Fibroblast of lung (primary cell): ENCODE measurements at places on chromosomes 1 and 21. TPM values are rescaled to one million over a fixed set of nuclear protein-coding genes. Genes with fewer than 3 reads are reported as not detected.

GRCh38 chr1:43835082-43836021 lies 98.2 kb upstream of the ARTN start:
- H3K4me1 ChIP-seq, result peaks cover 25% of the 10 kb centered on the region
- H3K27ac ChIP-seq, result peak overlapping the region; percentile 15
- peak; percentile 97 for DNase-seq
- H3K36me3 ChIP-seq, result no peaks in the 10 kb centered on the region
- no peak overlapping the region for H3K4me3 ChIP-seq
- no peaks in the 10 kb centered on the region for H3K27me3 ChIP-seq

DNA sequence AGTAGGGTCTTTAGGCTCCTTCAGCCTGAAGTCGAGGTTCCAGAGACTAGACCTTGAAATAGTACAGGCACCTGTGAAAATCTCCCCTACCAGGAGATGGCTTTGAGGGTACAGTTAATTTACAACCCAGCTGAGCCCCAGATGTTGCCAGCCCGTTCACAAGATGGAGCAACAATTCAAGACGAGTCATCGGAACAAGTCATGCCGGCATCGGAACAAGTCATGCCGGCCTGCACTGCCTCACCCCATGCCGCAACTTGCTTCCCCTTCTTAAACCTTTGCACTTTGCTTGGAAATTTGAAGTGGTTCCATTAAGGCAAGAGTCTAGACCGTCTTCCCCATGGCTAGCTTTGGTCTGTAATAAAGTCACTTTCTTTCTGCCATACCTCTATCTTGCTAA lies 16.0 kb downstream of the HHAT start:
- H3K27me3 ChIP-seq, result no peaks in the 10 kb centered on the region
- no peaks in the 10 kb centered on the region for H3K36me3 ChIP-seq
- peaks cover 2% of the 10 kb centered on the region for H3K4me1 ChIP-seq
- no peak overlapping the region for H3K4me3 ChIP-seq

- no peaks in the 10 kb centered on the region for H3K4me1 ChIP-seq
- H3K27me3 ChIP-seq, result no peaks in the 10 kb centered on the region
- H3K4me3 ChIP-seq, result no peak overlapping the region
- H3K36me3 ChIP-seq, result no peaks in the 10 kb centered on the region
Observed at GRCh38 chr1:193568512-193568911, 382.1 kb upstream of the B3GALT2 start.

The RGS4 gene
- 36.5 and 63.3 TPM in 2 replicates for total RNA-seq

DNA sequence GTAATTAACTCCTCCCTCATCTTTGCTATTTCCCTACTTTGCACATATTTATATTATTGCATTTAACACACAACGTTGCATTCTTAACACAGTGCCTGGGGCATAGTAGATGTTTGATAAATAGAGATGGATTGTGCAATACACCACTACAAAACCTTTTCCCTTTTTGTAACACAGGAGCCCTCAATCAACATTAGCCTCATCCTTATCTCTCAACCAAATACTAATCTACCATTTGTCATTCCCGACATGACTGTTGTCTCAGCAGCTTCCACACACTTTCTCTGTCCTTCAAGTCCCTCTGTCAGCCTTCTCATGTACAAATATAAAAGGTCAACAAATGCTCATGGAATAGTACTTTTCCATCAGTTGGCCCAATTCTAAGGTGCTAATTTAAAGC lies 78.9 kb upstream of the KCNK2 start:
- H3K4me3 ChIP-seq, result no peak overlapping the region
- no peak overlapping the region for H3K27ac ChIP-seq
- H3K36me3 ChIP-seq, result no peaks in the 10 kb centered on the region
- no peaks in the 10 kb centered on the region for H3K27me3 ChIP-seq
- peaks cover 9% of the 10 kb centered on the region for H3K4me1 ChIP-seq

DNA sequence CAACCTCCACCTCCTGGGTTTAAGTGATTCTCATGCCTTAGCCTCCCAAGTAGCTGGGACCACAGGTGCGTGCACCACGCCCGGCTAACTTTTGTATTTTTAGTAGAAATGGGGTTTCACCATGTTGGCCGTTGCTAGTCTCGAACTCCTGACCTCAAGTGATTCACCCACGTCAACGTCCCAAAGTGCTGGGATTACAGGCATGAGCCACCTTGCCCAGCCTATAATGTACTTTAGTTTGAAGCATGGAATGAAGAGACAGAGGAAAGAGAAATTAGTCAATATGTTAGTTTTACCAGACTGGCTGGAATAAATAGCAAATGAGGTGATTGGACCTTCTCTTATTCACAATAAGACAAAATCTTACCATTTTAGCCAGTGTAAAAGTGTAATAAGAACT lies 89.0 kb downstream of the GTF2B start:
- no peaks in the 10 kb centered on the region for H3K4me1 ChIP-seq
- H3K27me3 ChIP-seq, result no peaks in the 10 kb centered on the region
- no peak for DNase-seq
- no peak overlapping the region for H3K4me3 ChIP-seq
- H3K36me3 ChIP-seq, result no peaks in the 10 kb centered on the region

The SF3B4 gene
- total RNA-seq, result 8.0 and 9.9 TPM in 2 replicates

- no peak for DNase-seq
- H3K4me1 ChIP-seq, result no peaks in the 10 kb centered on the region
- H3K36me3 ChIP-seq, result no peaks in the 10 kb centered on the region
Observed at GRCh38 chr1:69029649-69030048, 532.8 kb upstream of the DEPDC1 start.

DNA sequence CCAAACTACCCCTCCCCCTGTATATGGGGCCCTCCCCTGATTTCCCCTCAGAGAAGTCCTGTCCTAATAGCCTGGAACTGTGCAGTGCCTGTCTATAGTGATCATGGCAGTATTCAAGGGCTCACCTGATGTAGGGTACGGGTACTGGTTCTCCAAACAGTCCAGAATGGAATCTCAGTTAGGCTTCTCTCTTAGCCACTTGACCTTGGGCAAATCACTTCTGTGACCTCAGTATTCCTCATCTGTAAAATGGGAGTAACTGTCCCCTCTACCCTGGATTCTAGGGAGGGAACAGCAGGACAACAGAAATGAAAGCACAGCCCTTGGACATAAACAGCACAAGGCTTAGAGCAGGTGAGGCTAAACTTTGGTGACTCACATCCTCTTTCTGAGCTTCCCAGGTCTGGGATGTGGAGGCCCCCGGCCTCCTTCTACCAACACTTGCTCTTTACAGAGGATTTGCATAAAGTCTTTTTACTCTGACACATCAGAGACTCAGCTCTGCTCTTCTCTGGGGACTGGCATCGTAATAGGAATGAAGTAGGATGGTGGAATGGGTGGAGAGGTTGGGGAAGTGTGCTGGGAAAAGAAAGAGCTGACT lies 20.0 kb upstream of the PDZK1IP1 start:
- H3K4me3 ChIP-seq, result no peak overlapping the region
- no peak for DNase-seq
- no peaks in the 10 kb centered on the region for H3K27me3 ChIP-seq
- H3K36me3 ChIP-seq, result no peaks in the 10 kb centered on the region

The PADI3 gene
- total RNA-seq, result not detected in 2 replicates

- H3K27ac ChIP-seq, result no peak overlapping the region
- no peaks in the 10 kb centered on the region for H3K36me3 ChIP-seq
- H3K27me3 ChIP-seq, result no peaks in the 10 kb centered on the region
- peaks cover 5% of the 10 kb centered on the region for H3K4me1 ChIP-seq
- H3K4me3 ChIP-seq, result no peak overlapping the region
Observed at GRCh38 chr1:178486100-178487069, 10.4 kb downstream of the CLEC20A start.

DNA sequence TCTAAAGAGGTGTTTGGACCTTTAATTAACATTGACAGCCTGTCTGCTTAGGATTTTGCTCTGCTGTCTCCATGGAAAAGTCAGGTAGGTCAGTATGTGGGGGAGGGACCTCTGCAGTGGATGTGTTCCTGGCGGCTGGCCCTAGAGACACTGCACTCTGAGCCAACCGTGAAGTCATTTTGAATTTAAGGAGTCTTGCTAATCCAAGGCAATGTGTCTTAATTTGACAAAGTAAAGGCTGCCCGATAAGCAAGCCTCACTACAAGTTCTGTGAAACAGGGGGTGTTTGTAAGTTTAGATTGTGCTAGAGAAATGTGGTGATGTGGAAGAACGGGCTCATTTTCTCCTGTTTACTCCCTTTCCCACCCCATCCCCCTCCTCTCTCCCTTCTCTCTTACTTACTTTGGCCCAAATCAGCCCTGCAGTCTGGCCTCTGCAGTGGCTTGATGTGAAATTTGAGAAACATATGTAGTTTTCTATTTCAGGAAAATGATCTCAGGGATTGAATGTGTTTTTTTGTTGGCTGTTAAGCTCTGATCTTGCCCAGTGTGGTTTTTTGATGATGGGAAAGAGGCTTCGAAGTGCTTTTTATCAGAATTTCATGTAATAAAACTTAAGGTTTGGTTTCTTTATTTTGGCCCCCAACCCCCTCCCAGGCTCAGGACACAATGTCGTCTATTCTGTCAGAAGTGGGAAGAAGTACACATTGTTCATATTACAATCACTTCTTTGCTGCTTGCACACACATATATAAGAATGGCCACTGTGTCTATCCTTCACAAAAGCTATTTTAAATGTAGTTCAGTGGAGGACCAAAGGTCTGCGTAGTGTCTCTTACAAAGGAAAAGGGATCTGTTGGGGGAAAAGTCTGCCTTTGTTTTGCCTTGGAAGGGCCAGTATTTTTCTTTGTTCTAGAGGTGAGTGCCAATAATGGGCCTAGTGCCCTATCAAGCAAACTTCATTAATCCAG lies 96.6 kb downstream of the FGGY start:
- H3K4me1 ChIP-seq, result peaks cover 3% of the 10 kb centered on the region
- no peak overlapping the region for H3K4me3 ChIP-seq
- no peaks in the 10 kb centered on the region for H3K36me3 ChIP-seq
- DNase-seq, result peak; percentile 97
- peak overlapping the region; percentile 54 for H3K27ac ChIP-seq
- no peaks in the 10 kb centered on the region for H3K27me3 ChIP-seq

- no peak overlapping the region for H3K4me3 ChIP-seq
- no peak overlapping the region for H3K27ac ChIP-seq
- DNase-seq, result no peak
- no peaks in the 10 kb centered on the region for H3K27me3 ChIP-seq
- H3K36me3 ChIP-seq, result no peaks in the 10 kb centered on the region
Observed at GRCh38 chr1:189149547-189150375, 1327.9 kb downstream of the BRINP3 start.

DNA sequence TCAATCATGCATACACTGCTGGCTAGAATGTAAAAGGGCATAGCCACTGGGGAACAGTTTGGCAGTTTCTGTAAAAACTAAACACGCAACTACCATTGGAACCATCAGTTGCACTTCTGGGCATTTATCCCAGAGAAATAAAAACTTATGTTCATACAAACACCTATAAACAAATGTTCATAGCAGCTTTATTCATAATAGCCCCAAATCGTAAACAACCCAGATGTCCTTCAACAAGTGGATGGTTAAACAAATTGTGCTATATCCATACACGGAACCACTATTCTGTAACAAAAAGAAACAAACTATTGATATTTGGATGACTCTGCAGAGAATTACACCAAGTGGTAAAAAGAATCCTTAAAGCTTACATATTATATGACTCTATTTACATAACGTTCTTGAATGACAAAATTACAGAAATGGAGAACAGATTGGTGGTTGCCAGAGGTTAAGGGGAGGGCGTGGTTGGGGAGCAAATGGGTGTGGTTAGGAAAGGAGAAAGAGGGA lies 22.8 kb downstream of the LACTBL1 start:
- H3K27me3 ChIP-seq, result peaks cover 28% of the 10 kb centered on the region
- no peak for DNase-seq
- H3K4me1 ChIP-seq, result no peaks in the 10 kb centered on the region
- no peak overlapping the region for H3K27ac ChIP-seq

GRCh38 chr1:203660931-203661484 lies 34.4 kb downstream of the ATP2B4 start:
- no peak for DNase-seq
- peaks cover 32% of the 10 kb centered on the region for H3K4me1 ChIP-seq
- peaks cover 4% of the 10 kb centered on the region for H3K36me3 ChIP-seq
- no peaks in the 10 kb centered on the region for H3K27me3 ChIP-seq
- H3K27ac ChIP-seq, result peak overlapping the region; percentile 17
- H3K4me3 ChIP-seq, result no peak overlapping the region

GRCh38 chr1:54798769-54799641 lies 2.1 kb downstream of the TTC22 start:
- no peak overlapping the region for H3K27ac ChIP-seq
- peaks cover 28% of the 10 kb centered on the region for H3K27me3 ChIP-seq
- no peak overlapping the region for H3K4me3 ChIP-seq
- no peak for DNase-seq

- no peak overlapping the region for H3K4me3 ChIP-seq
- peaks cover 4% of the 10 kb centered on the region for H3K27me3 ChIP-seq
- no peaks in the 10 kb centered on the region for H3K36me3 ChIP-seq
- no peak overlapping the region for H3K27ac ChIP-seq
- H3K4me1 ChIP-seq, result no peaks in the 10 kb centered on the region
- no peak for DNase-seq
Observed at GRCh38 chr1:119748040-119748439, 20.7 kb downstream of the HMGCS2 start.

- H3K4me1 ChIP-seq, result no peaks in the 10 kb centered on the region
- H3K4me3 ChIP-seq, result no peak overlapping the region
- H3K27me3 ChIP-seq, result peaks cover 28% of the 10 kb centered on the region
- no peak for DNase-seq
- no peak overlapping the region for H3K27ac ChIP-seq
- no peaks in the 10 kb centered on the region for H3K36me3 ChIP-seq
Observed at GRCh38 chr1:157193219-157193618, 55.0 kb upstream of the ETV3 start.

- H3K27me3 ChIP-seq, result no peaks in the 10 kb centered on the region
- no peak for DNase-seq
- H3K4me3 ChIP-seq, result no peak overlapping the region
- H3K4me1 ChIP-seq, result no peaks in the 10 kb centered on the region
- no peak overlapping the region for H3K27ac ChIP-seq
Observed at GRCh38 chr1:231814521-231814920, 187.9 kb downstream of the DISC1 start.
